T-helper 1 cell (primary cell): ENCODE measurements at places on chromosomes 7 and 10.

- DNase-seq = no peak
Measured at GRCh38 chr7:149719050-149719899, 54.1 kb downstream of the ZNF467 start.

DNA sequence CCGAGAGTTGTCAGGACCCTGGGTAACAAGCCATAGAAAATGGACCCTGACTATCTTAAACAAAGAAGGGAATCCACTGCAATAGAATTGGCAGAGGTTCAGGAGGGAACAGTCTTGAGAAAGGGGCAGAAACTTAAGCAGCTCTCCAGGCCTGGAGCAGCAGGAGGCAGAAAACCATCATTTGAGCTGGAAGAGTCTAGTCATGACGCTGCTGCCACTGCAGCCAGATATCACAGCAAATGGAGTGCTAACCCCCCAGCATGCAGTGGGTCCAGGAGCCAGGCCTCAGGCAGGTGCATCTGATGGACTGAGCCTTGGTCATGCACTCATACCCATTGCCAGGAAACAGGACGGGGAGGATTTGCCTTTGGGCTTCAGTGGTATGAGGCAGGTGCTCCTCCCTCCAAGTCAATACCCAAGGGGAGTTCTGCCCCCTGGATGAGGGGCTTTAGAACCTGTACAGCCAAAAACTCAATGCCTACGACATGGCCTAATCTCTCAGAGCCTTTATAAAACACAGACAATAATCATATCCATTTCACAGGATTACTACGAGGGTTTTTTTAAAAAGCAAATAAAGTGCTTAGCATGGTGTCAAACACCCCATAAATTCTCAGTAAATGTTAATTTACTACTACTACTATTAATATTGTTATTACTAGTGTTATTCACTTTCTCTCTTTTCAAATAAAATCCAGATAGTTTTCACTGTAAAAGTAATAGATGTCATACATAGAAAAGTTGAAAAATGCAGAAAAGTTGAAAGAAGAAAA lies 30.7 kb downstream of the DUSP5 start:
- DNase-seq = no peak

DNA sequence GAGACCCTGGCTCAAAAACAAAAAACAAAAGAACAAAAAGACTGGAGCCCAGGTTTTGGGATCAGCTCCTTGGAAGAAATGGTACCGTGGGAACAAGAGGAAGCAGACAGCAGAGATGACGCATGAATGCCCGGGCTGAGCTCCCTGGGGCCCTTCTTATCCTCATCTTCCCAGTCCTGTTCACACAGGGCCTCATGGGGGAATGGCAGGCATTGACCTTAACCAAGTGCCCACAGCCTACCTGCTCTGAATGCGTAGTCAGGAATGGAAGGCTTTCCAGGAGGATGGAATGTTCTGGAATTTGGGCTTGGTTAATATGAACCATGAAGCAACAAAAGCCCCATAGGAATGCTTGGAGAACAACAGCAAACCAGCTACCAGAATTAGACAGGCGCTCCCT lies 154.7 kb downstream of the PRPF18 start:
- no peak for DNase-seq

GRCh38 chr7:30310674-30311362 lies 26.4 kb downstream of the ZNRF2 start:
- DNase-seq = no peak

DNA sequence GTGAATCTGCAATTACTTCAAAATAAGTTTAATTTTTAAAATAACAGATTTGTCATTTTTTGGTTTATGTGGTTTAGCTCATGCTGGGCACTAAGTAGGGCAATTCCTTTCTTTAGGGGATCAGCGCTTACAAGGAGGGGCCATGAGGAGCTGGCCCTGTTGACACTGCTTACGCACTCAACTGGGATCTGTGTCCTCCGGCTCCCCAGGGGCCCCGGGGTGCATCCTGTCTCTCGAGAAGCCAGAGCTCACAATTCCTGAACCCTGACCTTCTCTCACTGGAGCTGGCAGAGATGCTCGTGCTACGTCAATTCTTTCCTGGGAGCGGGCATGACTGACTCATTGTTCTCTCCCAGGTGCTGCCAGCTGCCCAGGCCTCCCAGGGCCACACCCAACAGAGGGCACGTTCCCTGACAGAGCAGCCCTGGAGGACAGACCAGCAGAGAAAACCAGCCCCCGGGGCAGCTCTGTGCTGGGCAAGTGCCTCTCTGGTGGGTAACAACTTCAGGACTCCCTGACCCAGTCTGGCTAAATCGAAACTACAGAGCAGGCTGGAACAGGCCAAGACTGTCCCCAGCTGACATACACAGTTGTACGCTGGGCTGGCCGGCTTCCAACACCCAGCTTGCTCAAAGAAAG lies 36.8 kb downstream of the CTBP2 start:
- no peak for DNase-seq
